SK-MEL-5 (cell line): ENCODE measurements at places on chromosomes 16 and 17. TPM values are rescaled to one million over a fixed set of nuclear protein-coding genes. Genes with fewer than 3 reads are reported as not detected.
A peak's percentile ranks its signal among the peaks of the same experiment; 100 is the strongest.

KCNJ2 gene
- total RNA-seq: 1.0 and 1.2 TPM in 2 replicates

MMP25 gene
- total RNA-seq: 0.03 TPM in 1 of 2 replicates, not detected in the other

SPG7 gene
- total RNA-seq: 52.6 and 53.9 TPM in 2 replicates

SOST gene
- total RNA-seq: not detected in 2 replicates

KIF2B gene
- not detected in 2 replicates for total RNA-seq

SERPINF2 gene
- total RNA-seq: 0.32 and 0.37 TPM in 2 replicates

MT1F gene
- total RNA-seq: 0.24 TPM in 1 of 2 replicates, not detected in the other

SRL gene
- not detected in 2 replicates for total RNA-seq

IGSF6 gene
- total RNA-seq: not detected in 2 replicates

LIMD2 gene
- 12.0 and 18.6 TPM in 2 replicates for total RNA-seq

GRCh38 chr17:82246365-82247181 is 17.7 kb downstream of the SLC16A3 start:
- DNase-seq: no peak

GRCh38 chr16:73122604-73123391 is 74.9 kb upstream of the ZFHX3 start:
- DNase-seq: peak; percentile 8

DNA sequence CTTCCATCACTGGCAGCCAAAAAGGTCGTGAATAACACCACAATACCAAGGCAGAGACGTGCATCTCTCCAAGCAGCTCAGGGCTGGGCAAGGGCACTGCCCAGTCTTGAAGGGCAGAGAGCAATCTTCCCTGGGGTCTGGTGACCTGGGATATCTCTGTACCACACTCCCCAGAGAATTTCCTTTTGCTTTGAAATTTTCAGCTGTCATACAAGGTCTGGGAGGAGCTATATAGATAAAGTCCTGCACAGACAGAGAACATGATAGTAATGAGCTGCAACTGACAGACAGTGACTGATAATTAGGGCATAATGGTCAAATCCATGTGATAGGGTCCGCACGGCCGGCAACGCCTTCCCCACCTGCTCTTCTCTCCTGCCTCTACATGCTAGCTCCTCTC is 68.2 kb downstream of the DYNLRB2 start:
- DNase-seq: no peak

DNA sequence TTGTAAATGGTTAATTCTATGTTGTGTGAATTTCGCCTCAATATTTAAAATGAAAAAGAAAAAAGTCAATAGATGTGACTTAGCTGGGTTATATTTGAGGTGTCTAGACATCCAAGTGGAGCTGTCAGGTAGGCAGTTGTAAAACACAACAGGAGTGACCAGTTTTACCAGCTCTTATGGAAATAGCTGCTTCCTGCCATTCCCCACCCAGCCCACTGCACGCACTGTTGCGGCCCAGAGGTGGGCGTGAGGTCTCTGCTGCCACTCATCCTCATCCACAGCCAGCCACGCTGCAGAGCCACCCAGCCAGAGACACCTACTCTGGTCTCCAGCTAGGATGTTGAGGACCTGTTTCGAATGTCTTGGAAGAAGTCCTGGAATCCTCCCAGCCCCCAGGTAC is 3.4 kb upstream of the CARD14 start:
- no peak for DNase-seq

GRCh38 chr17:77306048-77306789 is 165.4 kb downstream of the SEC14L1 start:
- no peak for DNase-seq

DNA sequence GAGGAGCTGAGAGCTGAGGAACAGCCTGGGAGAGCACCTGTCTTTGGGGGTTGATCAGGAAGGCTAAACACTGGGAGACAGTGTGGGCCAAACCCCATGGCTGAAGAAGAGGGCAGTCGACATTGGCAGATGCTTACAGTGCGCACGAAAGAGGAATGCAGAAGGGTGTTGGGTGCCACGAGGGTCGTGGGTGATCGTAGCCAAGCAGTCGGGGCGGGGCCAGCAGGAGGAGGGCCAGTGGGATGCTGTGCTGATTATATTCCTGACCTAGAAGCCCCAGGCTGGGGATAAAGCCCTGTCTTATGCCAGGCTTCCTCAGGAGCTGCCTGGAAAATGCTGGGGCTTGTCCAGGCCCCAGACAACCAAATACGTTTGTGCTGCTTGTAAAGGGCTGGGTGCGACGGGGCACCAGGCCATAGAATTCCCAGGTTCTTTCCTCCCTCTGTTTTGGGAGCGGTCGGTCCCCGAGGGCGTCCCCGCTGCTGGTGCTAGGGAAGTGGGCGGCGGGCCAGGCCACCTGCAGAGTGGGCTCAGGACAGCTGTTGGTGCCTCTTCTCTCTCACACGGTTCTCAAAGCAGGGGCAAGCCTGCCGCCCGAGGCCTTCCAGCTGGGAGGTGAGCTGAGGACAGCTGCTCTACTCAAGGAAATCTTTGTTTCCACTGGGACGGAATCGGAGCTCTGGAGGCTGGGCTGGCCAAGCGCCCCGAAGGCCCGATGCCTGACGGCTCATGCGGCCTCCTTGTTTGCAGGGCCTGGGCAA is 10.0 kb downstream of the C1QTNF1 start:
- peak; percentile 98 for DNase-seq

DNA sequence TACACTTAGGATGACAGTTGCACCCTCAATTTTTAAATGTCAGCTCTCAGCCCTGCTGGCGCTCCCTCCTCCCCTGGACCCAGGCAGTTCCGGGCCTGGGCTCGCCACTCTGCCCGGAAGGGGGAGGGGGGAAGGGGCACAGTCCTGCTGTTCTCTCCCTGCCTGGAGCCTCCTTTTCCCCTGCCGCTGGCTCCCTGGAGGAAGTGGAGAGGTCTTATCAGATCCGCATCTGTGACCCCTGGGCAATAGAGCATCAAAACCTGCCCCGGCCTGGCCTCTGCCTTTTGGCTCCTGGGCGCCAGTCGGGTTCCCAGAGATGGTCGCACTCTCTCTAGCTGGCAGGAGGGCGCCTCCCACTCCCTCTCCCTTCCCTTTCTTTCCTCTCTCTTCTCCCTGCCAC is 149.3 kb downstream of the IRF8 start:
- DNase-seq: no peak

- no peak for DNase-seq
These were observed 16.3 kb upstream of the COX10 start for GRCh38 chr17:14052886-14053615.

DNA sequence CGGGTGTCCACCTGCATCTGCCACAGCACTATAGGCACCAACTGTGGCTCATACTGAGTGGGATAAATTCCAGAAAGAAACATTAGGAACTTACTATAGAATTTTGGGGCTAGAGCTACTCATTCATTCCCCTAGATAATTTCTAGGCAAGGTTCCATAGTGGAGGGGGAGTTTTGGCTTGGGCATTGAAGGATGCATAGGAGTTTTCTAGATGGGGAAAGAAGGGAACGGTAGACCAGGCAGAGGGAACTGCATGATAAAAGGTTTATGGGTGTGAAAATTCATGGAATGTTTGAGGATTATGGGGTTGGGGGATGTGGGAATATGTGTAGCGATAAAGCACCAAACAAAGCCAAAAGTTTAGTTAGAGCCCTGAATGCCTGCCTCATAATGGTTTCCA is 35.5 kb downstream of the IL4R start:
- DNase-seq: no peak

- DNase-seq: no peak
These were observed 8.2 kb upstream of the RSKR start for GRCh38 chr17:28622186-28622585.

GRCh38 chr16:84131117-84131516 is 13.9 kb downstream of the HSDL1 start:
- no peak for DNase-seq

DNA sequence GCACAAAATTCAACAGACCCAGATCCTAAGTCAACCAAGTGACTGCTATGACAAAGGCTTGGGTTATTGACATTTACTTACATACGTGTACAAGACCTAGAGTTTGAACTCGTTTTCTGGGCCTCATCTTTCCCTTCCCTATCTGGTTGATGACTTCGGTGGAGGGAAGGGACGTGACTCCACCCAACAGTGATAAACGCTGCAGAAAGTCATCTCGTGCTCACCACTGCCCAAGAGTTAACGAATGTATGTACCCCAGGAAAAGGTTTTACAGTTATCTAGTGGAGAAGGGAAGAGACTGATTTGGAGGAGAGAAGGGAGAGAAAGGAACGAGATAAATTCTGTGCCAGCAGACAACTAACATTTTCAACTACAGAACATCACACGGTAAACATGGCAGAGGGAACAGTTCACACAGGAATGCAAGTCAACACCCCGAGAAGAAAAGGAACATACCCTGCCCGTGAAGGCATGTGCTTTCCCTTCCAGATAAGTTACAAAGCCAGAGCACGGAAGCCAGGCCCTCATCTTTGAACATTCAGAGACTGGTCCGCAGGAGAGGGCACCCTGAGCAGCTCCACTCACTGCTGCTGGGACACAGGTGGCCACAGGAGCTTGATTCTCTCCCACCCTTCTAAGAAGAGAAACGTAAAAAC is 13.9 kb upstream of the CYTH1 start:
- no peak for DNase-seq

DNA sequence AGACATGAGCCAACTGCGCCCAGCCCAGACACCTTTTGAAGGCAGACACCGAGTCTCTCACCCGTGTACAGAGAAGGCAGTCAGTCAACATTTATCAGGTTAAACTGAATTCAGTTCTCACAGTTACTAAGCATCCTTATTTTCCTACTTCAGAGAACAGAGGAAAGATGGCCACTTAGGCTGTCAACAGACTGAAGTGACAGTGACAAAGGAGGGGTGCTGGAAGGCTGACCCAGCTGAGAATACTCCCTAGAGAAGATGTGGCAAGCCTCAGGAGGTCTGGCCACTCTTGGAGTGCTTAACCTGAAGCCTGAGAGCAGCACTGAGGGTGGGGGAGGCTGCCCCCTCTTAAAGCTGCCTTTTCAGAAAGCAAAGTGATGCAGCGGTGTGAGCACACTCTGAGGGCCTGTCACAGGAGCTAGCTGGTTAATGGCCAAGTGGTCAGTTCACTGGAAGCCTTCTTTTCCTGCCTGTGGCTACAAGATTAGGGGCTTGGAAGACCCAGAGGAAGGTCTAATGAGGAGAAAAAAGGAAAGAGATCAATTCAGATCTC is 51.0 kb upstream of the SREBF1 start:
- no peak for DNase-seq

DNA sequence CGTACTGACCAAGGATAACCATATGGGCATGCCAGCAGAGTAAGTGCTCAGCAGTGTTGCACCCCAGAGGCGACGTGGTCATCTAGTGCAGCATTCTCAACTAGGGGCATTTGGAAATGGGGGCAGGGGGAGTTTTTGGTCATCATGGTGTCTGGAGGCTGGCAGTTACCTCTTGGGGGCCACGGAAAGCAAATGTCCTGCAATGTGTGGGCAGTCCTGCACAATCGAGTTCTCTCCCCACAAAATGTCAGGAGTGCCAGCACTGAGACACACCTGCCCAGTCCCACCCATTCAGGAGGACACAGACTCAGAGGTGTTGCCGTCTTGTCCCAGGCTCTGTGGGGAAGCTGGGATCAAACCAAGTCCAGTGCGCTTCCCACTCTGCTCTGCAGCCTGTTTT is 3.0 kb downstream of the RASL10B start:
- DNase-seq: no peak

GRCh38 chr17:45098869-45099616 is 33.3 kb downstream of the PLCD3 start:
- DNase-seq: peak; percentile 76

GRCh38 chr17:7478276-7479212 is 887 bp downstream of the ZBTB4 start:
- peak; percentile 27 for DNase-seq

DNA sequence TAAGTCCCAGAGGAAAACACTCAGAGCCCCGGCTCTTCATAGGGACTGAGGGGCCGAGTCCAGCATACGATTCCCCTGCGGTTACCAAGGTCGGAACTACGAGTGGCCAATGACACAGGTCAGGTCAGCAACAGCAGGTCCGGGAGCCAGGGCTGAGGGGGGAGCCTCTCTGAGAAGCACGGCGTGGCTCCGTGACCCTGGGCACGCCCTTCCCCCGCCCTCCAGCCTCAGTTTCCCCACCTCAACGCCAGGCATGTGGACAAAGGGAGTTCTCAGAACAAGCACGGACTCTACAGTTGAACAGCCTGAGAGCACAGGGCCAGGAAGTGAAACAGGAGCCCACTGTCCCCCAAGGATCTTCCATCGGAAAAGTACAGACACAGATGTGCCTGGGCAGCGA is 25.6 kb downstream of the TPSD1 start:
- DNase-seq: no peak

DNA sequence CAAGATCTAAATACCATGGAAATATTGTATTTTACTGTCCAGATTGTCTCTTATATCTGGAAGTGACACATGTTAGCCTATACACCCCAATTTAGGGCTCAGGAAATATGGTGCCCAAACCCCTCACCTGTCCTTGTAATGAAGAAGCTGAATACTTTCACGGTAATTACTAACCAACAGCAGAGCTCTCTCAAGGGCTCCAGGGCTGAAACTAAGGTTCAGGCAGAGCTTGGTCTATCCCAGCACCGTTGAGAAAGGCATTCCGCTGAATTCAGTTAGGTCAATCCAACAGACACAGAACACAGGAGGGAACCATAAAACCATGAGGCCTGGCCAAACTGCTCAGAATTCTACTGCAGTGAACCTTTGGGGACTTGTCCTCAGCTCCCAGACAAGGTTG is 14.9 kb downstream of the MYO18A start:
- no peak for DNase-seq
